Activated CD4-positive, alpha-beta T cell treated with anti-CD3 and anti-CD28 coated beads, Interleukin-2, amount 50 U/mL, for 24 hours (primary cell): ENCODE measurements at places on chromosomes 6 and 20.

GRCh38 chr20:54479138-54479906 lies 3.9 kb downstream of the DOK5 start:
- no peak for DNase-seq

- no peak for DNase-seq
These were observed 52.9 kb upstream of the HDDC2 start for GRCh38 chr6:125354649-125355048.

- no peak for DNase-seq
These were observed 143.4 kb upstream of the HMGN3 start for GRCh38 chr6:79377888-79378348.

DNA sequence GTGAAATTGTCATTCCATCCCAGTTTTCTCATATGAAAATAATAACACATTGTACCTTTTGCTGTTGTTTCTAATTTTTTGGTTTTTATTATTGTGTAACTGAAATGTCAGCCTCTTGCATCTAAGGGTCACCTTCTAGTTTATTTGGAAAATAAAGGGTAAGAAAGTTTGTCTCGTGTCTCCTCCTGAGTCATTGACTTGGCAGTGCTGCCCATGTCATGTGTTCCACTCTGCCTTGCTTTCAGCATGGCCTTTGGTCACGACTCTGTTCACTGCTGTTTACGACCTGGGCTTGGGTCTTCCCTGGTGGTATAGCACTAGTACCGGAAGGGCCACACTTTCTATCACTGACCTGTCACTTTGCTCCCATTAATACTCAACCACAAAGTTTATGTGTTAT lies 171.4 kb upstream of the RSPO3 start:
- no peak for DNase-seq

DNA sequence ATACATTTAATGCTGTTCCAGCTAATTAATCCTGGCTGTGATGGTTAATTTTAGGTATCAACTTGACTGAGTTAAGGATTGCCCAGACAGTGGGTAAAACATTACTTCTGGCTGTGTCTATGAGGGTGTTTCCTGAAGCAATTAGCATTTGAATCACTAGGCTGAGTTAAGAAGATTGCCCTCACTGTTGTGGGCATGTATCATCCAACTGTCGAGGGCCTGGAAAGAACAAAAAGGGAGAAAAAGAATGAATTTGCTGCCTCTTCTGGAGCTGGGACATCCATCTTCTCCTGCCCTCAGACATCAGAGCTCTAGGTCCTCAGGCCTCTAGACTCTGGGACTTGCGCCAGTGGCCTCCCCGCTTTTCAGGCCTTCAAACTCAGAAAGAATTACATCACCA lies 34.3 kb downstream of the SDHAF4 start:
- no peak for DNase-seq

- DNase-seq, result no peak
These were observed 71.2 kb upstream of the NAA20 start for GRCh38 chr20:19945732-19946670.

- DNase-seq, result no peak
These were observed 2.5 kb downstream of the CCR6 start for GRCh38 chr6:167125410-167125809.

DNA sequence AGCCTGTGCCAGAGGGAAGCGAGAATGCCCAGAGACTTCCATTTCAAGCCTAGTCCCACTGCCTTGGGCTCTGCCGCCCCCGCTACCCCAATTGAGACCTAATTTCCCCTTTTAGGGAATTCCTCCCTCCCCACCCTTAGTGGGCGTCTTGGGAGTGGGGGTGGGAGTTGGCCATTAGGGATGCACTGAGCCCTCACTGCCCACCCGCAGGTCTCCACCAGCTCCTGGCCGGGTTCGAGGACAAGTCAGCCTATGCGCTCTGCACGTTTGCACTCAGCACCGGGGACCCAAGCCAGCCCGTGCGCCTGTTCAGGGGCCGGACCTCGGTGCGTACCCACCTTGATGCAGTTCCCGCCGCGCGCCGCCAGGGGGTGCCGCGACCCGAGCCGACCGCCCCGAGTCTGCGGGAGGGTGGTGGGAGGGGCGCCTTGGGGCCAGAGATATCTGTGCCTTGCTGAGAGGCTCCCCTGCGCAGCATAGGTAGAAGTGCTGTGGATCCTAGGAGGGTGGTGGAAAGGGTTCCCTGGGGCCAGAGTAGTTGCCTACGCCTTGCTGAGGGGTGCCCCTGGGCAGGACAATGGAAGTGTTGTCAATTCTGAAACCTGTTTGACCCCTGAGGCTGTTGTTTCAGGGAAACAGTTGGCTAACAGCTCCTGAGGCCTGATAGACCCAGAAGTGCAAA lies 9.2 kb downstream of the ITPA start:
- peak; percentile 70 for DNase-seq

- DNase-seq, result no peak
These were observed 12.6 kb downstream of the SS18L1 start for GRCh38 chr20:62156254-62156556.

- peak; percentile 33 for DNase-seq
These were observed 41.8 kb downstream of the FARS2 start for GRCh38 chr6:5302995-5303622.

- no peak for DNase-seq
These were observed 39.1 kb upstream of the SGK1 start for GRCh38 chr6:134357022-134357487.

DNA sequence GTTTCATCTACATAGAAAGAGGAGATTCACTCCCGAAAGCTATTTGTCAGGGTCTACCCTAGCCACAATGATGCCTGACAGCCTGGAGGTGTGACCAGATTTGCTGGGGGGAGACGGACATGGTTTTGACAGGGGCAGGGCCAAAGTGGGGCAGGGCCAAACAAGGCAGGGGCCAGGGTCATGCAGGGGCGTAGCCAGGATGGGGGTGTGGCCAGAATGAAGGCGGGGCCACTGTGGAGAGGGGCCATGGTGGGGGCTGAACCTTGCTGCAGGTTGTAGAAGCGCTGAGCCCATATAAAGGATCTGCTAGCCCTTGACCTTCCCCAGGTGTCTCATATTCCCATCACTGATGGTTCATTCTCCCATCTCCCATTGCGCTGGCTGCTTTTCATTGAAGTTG lies 184.1 kb upstream of the SULF2 start:
- DNase-seq, result no peak

DNA sequence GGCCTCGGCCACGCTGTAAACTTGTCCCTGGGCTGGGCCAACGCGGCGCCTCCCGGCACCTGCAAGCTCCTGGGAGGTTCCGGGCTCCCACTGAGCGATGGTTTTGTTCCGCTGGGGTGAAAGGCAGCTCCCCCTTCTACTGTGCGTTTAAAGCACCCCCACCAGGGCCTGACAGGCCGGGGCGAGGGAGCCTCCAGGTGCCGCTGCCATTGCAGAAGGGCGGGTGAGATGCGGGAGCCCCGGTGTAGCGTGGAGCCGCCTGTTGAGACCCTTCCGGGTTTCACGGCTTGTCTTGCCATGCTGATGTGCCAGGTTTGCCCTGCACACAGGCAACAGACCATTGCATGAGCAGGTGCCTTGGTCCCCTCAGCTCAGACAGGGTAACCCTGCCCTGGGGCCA lies 2.9 kb downstream of the COL20A1 start:
- no peak for DNase-seq

DNA sequence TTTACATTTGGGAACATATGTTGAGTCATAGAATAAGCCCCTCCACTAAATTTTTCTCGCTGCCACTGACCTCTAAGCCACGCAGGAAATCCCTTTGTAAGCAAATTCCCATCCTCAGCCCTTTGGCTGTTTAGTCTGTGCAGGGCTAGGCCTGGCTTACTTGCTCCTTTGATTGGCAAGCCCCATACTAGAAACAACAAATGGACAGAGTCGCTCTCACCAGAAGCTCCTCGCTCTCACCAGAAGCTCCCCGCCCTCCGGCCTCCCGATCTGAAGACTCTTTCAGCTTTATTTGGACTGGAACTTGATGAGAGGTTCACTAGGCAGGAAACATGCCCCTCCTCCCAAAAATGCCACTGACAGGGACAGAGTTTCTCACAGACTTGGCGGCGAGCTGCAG lies 149.2 kb upstream of the EXOC2 start:
- DNase-seq, result no peak

DNA sequence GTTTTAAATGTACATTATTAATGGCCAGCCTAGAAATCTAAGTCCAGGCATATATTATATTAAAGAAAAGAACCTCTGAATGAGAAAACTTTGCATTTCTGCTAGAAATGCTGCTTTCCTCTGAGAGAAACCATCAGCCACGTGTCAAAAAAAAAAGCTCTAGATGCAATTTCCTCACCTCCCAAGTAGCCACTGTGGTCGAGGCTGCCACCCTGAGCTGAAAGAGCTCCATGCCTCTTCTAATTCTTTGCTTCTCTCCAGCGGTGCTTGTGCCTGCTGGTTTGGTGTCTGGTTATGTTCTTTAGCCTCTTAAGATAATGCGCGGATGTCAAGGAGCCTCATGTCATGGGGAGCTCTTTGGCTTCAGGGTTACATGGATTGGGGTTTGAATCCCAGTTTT lies 316.0 kb downstream of the TFAP2C start:
- DNase-seq, result no peak

GRCh38 chr6:159968295-159969203 lies at the start of gene IGF2R:
TSS of gene IGF2R (plus strand) at chr6:159969082. CDS start at chr6:159969247, 165 bp downstream.
- DNase-seq, result peak; percentile 90

DNA sequence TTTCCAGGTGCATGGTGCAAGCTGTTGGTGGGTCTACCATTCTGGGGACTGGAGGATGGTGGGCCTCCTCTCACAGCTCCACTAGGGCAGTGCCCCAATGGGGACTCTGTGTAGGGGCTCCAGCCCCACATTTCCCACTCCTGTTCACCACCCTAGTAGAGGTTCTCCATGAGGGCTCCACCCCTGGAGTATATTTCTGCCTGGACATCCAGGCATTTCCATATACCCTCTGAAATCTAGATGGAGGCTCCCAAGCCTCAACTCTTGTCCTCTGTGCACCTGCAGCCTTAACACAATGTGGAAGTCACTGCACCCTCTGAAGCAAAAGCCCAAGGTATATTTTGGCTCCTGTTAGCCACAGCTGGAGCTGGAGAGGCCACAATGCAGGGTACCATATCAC lies 393.5 kb downstream of the RNGTT start:
- no peak for DNase-seq

- DNase-seq, result no peak
These were observed 504.4 kb upstream of the NOX3 start for GRCh38 chr6:155959898-155960495.

GRCh38 chr6:108555399-108556052 lies 5.2 kb upstream of the FOXO3 start:
- no peak for DNase-seq

DNA sequence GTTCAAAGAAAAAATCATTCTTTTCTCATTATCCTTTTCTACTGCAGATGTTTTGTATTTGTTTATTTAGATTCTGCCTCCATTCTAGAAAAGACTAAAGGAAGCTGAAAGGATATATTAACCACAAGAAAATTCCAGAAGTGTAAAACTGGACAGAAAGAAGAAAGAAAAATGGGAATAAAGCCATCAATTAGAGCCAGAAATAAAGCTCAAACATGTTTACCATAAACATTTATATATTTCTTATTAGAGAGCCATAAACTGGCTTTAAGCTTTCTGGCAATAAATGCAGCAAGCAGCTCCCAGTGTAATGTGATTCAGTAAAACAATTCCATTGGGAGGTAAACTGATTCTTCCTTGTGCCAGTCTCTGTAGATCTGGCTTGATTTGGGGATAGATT lies 244.1 kb downstream of the PTPRK start:
- no peak for DNase-seq

GRCh38 chr6:92495242-92495641 lies 924.1 kb downstream of the EPHA7 start:
- DNase-seq, result no peak

DNA sequence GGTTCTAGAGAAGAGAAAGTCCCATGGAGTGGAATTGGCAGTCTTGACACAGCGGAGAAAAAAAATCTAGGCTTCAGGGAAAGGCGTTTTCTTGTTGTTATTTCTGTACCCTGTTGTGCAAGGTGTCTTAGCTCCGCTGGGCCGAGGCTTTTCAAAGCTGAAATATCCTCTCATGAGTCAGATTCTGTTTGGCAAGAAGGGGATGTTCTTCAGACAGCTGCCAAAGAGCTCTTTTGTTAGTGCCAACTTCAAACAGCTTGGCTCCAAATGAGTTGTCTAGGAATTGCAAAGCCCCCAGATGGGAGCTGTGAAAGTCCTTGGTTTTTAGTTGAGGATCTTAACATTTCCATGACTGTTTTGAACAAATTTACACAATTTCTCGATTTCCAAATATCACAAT lies 45.6 kb downstream of the LRRN4 start:
- DNase-seq, result no peak

DNA sequence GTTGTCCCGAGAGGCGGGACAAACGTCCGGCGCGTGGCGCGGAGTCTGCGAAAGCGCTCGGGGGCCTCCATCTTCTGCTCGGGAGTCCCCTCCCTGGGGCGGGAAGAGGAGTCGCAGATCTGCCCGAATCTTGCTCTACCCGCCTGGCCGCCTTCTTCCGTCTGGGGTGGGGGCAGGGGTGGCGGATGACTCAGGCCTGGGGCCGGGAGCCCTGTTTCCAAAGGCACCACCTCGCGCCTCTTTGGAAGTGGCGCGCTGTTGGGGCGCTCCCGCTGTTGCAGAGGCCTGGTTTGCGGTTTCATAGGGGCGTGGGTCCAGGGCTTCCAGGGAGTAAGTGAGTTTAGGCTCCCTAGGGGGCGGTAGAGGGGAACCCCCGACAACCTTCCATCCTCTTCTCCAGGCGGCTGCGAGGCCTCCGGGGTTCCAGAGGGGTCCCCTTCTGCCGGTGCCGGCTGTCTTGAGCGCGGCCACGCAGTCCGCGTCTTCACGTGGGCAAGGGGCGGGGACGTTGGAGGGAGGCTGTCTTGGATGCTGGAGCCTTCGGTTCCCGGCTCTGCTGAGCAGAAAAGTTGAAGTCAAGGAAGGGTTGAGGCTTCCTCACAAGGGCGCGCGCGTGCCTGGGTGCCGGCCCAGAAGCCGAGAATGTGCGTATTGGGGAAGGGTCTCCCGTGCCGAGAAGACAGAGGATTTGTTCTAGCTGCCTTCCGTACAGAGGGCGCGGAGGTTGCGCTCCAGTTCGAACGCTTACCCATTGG lies 2.6 kb upstream of the TFAP2C start:
- no peak for DNase-seq

GRCh38 chr20:24911461-24911860 lies 37.6 kb upstream of the CST7 start:
- no peak for DNase-seq

GRCh38 chr20:384723-385122 lies 4.2 kb downstream of the TRIB3 start:
- no peak for DNase-seq

DNA sequence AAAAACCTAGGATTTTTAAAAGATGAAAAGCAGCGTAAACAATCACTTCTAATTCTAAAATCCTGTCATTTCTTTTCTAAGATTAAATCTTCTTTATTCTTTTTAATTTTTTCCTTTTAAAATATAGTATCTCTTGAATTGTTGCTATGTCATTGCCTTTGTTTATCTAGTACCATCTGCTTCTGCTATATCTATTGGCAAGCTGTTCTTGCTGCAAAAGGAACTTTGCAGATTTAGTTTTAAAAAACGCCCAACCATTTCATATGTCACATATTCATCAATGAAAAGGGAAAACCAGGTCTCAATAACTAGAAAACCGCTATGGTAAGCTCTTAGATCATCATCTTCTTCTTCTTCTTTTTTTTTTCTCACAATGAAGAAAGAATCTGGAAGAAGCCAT lies 11.5 kb upstream of the EEF1A1 start:
- no peak for DNase-seq
